ENCODE measurements at places on chromosomes 6 and 20.

DNA sequence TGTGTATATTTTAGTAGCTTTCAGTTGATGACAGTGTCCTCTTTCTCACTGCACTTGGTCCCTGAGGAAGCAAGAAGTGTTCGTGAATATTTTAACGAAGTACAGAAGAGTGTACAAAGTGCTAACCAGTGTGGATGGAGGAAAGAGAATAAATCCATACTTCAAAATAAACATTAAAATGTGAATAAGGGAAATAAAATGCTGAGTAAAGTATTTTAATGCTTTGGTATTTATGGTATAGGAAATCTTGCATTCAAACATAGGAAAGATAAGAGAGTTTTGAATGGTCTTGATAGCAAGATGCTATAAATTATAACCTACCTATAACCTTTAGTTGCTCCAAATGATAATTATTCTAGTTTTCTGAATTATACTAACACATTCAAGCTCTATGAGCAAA lies 493.4 kb upstream of the EYS start:
- DNase-seq = no peak

DNA sequence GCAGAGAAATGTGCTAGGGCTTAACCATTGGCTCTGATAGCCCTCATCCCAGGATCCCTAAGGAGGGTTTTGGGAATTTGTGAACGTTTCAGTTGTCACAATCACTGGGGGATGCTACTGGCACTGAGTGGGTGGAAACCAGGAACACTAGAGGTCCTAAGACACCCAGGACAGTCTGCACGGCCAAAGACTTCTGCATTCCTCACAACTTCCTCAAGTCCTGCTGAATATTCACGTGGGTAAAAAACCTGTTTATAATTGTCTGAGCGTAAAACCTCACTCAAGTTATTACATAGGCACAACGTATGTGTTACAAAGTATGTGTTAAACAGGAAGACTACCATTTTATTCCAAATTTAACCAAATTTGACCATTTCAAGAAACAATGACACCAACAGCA lies 52.4 kb downstream of the GMDS start:
- no peak for DNase-seq

GRCh38 chr6:136526196-136526930 lies 23.9 kb downstream of the MAP7 start:
- no peak for DNase-seq

- no peak for DNase-seq
Observed at GRCh38 chr20:24042646-24043045, 54.1 kb upstream of the GGTLC1 start.

GRCh38 chr6:116575227-116575626 lies 3.9 kb downstream of the RWDD1 start:
- no peak for DNase-seq

- DNase-seq = no peak
Observed at GRCh38 chr6:5518936-5519491, 257.7 kb downstream of the FARS2 start.

- DNase-seq = no peak
Observed at GRCh38 chr6:20415712-20416454, 14.2 kb downstream of the E2F3 start.

DNA sequence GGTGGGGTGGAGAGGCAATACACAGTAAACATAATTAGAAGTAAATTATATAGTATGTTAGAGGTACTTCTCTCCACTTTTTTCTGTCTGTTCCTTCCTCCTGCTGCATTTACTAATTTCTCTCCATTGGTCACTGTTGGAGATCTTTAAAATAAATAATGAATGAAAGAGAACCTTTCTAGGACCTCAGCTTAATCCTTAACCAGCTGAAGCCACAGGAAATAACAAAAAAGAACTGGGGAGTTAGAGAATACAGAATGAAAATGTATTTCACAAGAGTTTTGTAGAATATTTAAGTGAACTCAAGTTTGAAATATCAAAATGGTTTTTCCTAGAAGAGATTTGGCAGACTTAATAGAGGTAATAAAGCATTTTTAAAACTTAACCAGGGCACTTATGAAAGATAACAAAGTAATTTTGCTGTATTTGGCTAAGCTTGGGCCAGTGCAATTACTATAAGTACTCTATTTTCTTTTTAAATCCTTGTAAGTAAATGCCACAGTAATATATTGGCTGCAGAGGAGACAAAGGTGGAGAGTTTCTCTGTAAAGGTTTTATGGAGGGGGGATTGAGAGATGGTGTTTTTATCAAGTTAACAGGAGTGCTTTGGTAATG lies 405.0 kb downstream of the CDKAL1 start:
- no peak for DNase-seq

DNA sequence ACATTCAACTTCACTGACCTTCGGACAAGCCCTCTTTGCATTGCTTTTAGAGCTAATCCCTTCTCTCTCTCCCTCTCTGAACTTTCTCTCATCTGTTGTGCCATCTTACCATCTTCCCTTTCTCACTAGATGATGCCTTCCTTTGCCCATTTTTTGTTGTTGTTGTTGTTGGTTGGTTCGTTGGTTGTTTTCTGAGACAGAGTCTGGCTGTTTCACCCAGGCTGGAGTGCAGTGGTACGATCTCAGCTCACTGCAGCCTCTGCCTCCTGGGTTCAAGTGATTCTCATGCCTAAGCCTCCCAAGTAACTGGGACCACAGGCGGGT lies 18.8 kb downstream of the MAP3K5 start:
- DNase-seq = no peak

- no peak for DNase-seq
Observed at GRCh38 chr20:43533060-43533459, 25.6 kb downstream of the L3MBTL1 start.

- no peak for DNase-seq
Observed at GRCh38 chr20:18090044-18090443, 32.3 kb upstream of the OVOL2 start.

- DNase-seq = no peak
Observed at GRCh38 chr6:35275744-35276260, 16.3 kb downstream of the ZNF76 start.

GRCh38 chr6:13412639-13413465 lies 74.5 kb downstream of the GFOD1 start:
- DNase-seq = no peak

DNA sequence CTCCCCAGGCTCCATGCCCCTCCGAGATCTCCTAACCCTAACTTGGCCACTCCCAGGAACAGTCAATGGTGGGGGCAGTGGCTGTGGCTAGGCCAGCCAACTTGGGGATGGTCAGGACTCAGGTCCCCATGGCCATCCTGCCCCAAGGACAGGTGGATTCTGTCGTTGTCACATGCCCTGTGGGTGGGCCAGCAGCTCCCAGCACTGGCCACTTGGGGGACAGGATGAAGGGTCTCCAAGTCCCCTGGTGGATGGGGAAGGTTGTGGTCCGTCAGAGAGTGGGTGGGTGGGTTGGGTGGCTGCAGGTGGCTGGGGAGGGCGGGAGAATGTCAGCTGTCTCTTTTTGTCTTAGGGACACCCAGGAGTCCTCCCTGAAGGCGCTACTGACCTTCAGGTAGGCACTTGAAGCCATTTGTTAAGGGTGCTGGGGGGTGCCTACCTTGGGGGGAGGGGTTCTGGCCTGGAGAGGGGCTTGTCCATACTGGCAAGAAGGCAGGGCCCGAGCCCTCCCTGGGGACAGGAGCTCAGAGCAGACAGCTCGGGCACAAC lies 5.5 kb downstream of the COL9A3 start:
- DNase-seq = no peak

- DNase-seq = no peak
Observed at GRCh38 chr20:51428401-51429143, 113.9 kb downstream of the NFATC2 start.

- DNase-seq = no peak
Observed at GRCh38 chr20:51481341-51481914, 61.1 kb downstream of the NFATC2 start.

DNA sequence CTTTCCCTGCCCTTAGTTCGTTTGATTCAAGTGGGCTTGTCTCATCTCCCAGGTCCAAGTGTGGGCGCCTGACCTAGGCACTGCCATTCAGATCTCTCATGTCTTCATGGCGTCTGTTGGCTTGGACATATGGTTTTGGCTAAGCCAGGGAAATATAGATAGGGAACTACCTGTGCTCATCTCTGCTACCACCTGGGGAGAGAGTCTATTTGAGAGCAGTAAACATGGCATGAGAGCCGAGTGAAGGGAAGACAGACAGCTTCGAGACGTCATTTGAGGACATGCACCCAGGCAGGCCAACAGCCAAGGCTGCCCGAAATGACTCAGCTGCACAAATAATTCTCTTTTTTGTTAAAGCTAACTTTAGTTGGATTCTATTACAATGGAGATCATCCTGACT lies 370.7 kb upstream of the AGPAT4 start:
- DNase-seq = no peak

GRCh38 chr6:62441182-62441581 lies 155.2 kb upstream of the KHDRBS2 start:
- no peak for DNase-seq
